Fibroblast of the aortic adventitia (primary cell): ENCODE measurements at places on chromosomes 13 and 19.

GRCh38 chr13:57418067-57418677, 213.4 kb upstream of the PCDH17 start:
- DNase-seq = no peak

GRCh38 chr13:49494645-49495044, 1.1 kb upstream of the PHF11 start:
- DNase-seq = no peak

DNA sequence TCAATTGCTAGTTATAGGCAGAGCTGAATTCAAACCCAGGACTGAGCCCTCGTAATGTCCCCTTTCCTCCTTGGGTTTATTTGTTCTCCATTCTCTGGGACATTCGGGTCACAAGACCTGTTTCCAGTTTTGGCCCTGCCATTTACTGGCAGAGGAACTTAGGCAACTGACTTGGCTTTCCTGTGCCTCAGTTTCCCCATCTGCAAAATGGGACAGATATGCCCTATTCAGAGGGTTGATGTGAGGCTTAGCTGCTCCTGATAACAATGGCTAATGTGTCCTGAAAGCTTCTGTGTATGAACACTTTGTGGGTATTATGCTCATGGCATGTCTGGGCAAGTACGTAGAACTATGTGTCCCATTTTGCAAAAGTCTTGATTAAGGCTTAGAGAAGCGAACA, 996 bp downstream of the ZNF524 start:
- DNase-seq = no peak

GRCh38 chr13:48770372-48770771, 116.6 kb downstream of the CYSLTR2 start:
- DNase-seq = no peak

DNA sequence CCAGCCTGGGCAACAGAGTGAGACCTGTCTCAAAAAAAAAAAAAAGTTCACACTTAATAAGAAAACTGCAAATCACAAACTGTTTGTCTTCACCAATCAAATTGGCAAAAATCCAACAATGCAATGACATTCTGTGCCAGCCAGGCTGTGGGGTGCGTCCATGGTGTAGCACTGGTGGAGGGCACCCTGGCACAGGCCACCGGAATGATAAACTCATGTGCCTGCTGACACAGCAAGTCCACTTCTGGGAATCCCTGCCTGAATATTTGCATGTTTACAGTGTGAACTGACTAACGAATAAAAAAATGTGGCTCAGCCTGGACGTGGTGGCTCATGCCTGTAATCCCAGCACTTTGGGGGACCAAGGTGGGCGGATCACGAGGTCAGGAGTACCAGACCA, 1.6 kb upstream of the LRRC25 start:
- peak; percentile 49 for DNase-seq
